ENCODE measurements at places on chromosomes 5 and 9. TPM values are rescaled to one million over a fixed set of nuclear protein-coding genes. Genes with fewer than 3 reads are reported as not detected.

- DNase-seq = no peak
Observed at GRCh38 chr9:83466877-83467276, 71.3 kb downstream of the FRMD3 start.

DNA sequence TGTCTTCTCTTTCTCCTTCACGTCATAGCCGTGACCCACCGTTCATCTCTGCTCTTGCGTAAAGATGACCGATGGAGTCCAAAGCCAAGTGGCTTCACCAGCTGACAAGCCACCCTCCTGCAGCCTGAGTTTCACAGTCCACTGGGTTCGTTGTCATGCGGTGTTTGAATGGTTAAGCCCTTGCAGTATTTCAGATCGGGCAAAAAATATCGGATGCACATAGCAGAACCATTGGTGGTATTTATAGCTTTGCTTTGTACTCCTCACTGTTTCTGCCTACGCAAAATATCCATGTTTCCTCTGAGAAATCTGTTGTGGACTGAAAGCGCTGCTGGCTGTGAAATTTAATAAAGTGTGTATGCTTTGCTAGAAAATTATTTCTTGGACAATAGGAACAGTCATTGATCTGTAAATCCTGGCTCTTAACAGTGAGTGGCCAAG lies 34.5 kb upstream of the NCS1 start:
- no peak for DNase-seq

- DNase-seq = no peak
Observed at GRCh38 chr5:125274938-125275724, 528.7 kb upstream of the ZNF608 start.

DNA sequence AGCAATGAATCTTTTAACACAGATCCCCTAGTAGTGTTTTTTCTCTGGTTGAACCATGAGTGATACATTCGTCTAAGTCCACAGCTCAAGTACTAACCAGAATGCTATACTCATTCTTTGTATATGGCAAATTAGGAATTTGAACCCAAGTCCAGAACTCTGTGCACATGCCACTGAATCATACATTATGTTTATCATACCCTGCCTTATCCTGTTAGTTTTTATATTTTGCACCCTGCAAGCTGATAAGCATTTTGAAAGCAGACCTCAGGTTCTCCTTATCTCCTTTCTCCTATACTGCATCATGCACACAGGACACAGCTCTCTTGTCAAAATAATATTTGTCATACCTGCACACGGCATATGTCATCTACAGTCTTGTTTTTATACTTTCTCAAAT lies 54.6 kb upstream of the ELL2 start:
- DNase-seq = no peak

GRCh38 chr9:2297771-2298170 lies 282.6 kb downstream of the SMARCA2 start:
- no peak for DNase-seq

DNA sequence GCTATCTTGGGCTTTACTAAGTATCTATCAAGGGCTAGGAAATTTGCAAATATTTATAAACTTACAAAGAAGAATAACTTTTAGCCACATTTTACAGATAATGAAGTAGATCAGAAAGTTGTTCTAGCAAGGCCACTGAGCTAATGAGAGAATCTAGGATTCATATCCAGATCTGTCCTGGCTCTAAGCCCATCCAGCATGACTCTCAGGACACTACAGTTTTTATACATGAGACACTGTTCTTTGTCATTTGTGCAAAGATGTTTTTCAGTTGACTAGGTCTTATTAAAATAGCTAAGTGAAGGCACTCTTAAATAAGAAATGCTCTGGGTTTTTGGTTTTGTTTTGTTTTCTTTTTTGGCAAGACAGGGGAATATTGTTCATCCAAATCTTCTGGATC lies 273.1 kb downstream of the GABRB2 start:
- DNase-seq = no peak

- DNase-seq = no peak
Observed at GRCh38 chr9:127020036-127020801, 102.2 kb downstream of the ANGPTL2 start.

GRCh38 chr9:77616191-77616590 lies 31.9 kb downstream of the GNA14 start:
- DNase-seq = no peak

- DNase-seq = no peak
Observed at GRCh38 chr5:155418960-155419579, 405.5 kb downstream of the KIF4B start.

GRCh38 chr5:44365345-44365744 lies 23.9 kb downstream of the FGF10 start:
- DNase-seq = no peak

- DNase-seq = no peak
Observed at GRCh38 chr9:4756420-4756819, 15.4 kb upstream of the AK3 start.

DNA sequence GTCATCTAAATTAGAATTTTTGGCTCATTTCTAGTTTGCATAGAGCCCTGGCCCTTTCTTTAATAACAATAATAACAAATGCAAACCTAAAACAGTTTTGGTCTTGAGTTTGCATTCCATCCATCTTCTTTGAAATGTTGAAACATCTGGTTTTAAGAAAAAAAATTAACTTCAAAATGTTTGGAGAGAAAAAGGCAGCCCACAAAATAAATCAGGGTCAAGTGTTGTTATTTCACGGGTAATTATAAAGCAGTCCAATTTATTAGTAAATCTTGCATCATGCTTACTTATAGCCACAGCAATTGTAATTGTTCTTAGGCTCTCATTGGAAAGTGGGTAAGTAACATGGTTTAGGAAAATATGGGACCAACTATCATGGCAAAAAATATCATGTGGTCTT lies 247.0 kb upstream of the MEF2C start:
- no peak for DNase-seq

DNA sequence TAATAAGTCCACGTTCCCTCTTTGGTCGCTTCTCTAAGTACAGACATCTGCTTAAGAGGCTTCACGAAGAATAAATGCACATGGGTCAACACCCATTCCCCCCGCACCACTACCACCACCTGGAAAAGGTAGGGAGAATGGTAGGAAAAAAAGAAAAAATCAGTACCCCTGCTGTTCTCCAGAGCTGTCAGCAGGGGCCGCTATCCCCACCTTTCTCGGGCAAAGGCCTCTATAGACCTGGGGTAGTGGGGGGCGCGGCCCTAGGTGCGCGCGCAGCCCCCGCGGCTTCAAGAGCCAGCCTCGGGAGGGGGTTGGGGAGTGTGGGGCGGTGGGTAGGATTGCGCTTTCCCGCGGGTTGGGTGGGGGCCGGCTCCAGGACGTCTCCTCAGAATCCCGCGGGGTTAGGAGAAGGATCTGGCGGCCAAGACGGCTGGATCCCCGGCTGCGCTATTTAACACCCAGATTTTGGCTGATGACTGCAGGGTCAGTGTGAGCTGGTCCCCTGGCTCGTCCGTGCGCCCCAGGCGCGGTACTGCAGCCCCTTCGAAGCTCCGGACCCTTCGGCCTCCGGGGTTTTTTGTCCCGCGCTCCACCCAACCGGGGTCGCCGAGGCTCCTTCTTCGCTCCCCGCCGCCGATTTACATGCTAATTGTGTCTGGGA lies 1.6 kb upstream of the SEMA6A start:
- DNase-seq = peak; percentile 80

GRCh38 chr9:86350006-86350760 lies 4.0 kb downstream of the TUT7 start:
- DNase-seq = no peak

DNA sequence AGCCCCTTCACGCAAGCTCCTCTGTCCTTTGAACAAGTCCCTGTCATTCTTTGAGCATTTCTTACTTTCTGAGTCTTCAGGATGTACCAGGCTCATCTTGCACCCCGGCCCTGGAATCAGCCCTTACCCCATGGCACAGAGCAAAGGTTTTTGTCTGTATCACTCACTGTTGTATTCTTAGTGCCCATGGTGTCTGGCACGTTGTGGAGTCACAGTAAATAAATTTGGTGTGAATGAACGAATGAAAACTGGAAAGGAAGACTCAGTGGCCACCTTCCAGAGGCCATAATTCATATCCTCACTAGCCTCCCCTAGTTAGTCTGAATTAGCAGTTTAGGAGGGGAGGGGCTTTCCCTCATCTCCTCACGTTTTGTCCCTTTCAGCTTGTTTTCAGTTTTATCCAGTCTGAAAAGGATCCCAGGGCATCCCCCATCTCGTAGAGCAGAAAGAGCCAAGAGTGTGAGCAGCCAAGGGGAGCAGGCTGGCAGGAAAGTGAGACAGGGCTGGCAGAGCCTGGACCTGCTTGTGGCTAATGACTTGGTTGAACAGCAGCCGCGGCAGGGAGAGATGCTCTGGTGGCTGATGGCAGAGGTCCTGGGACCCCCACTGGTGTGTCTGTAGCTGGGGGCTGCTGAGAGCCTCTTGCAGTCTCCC lies 42.7 kb downstream of the ZNF618 start:
- DNase-seq = no peak

- DNase-seq = peak; percentile 67
Observed at GRCh38 chr5:10307206-10308148, at the start of gene CMBL. CMBL (minus strand) TSS chr5:10307902; CDS start chr5:10290762, 17,140 bp downstream.

DNA sequence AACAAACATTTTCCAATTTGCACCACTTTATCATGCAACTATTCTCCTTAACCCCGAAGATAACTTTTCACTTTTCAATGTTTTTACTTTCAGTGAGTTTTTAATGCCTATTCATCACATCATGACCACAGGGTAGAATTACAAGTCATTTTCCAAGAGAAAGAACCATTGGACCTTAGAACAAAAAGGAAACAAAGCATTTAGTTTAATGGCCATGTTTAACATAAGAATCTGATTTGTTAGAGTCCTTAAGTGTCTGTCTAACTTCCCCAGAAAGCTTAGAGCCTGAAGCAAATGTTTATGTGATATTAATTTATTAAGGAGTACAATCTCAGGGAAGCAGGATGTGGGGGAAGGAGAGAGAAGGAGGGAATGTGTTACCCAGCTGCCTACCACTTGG lies 325.8 kb upstream of the RIOK2 start:
- no peak for DNase-seq

GRCh38 chr9:85502815-85503655 lies 238.7 kb downstream of the AGTPBP1 start:
- no peak for DNase-seq

DNA sequence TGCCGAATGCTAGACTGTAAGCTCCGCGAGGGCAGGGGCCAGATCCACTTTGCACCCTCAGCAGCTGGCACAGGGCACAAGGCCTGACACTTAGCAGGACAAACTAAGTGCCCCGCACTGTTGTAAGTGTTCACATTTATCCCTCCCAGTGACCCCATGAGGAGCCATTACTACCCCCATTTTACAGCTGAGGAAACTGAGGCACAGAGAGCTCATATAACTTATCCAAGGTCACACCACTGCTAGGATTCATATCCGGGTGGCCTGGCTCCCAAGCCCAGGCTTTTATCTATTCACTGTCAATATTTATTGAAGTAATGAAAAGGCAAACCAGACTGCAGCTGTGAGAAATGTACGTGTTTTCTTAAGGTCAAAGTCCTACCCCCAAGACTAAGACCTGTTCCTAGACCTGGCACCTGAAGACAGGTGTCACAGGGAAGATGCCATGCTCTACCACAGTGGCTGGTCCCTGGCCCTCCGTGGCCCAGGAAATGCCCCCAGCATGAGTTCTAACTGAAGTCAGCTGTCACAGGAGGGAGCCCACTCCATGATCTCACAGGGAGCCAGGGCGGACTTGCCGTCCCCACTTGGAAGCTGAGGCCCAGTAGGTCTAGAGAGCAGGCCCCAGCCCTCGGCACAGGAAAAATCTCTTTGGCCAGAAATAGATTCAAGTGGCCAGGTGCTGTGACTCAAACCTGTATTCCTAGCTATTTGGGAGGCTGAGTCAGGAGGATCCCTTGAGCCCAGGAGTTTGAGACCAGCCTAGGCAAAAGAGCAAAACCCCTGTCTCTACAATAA lies 74.7 kb upstream of the IL17B start:
- no peak for DNase-seq

GRCh38 chr9:16139774-16140173 lies 586.9 kb downstream of the CCDC171 start:
- DNase-seq = peak; percentile 31

- DNase-seq = no peak
Observed at GRCh38 chr5:57386958-57387357, 95.7 kb downstream of the ACTBL2 start.

GRCh38 chr5:40198736-40199135 lies 481.0 kb upstream of the PTGER4 start:
- no peak for DNase-seq

GRCh38 chr5:2192496-2192895 lies 309.8 kb upstream of the IRX4 start:
- DNase-seq = no peak

DNA sequence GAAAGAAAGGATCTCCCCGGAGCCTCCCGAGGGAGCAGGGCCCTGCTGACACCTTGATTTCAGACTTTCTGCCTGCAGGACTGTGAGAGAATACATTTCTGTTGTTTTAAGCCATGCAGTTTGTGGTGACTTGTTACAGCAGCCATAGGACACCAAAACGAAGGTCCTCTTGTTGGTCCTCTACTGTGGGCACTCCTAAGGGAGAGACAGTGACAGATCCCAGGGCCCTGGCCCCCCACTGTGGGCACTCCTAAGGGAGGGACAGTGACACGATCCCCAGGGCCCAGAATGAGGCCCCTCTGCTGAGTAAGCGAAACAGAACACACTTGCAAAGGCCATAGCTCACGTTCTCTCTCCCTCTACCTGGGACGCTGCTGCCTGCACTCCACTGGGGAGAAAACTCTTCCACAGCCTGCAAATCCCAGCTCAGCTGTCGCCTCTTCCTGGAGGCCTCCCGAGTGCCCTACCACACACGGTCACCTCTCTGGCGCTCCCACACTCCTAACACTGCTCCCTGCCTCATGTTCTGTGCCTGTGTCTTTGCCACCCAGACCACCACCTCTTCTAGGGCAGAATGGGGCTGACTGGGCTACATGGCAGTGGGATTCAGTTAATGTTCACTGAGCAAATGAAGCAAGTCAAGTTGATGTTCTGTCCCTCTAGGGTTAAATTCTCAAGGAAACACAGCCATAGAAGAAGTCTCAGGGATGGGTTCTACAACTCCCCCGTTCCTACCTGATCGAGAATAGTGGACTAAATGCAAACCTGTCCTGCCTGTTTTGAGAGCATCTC lies 23.8 kb downstream of the ANKS6 start:
- DNase-seq = no peak

GRCh38 chr5:71809446-71809845 lies 90.4 kb downstream of the CARTPT start:
- no peak for DNase-seq

- no peak for DNase-seq
Observed at GRCh38 chr9:72151104-72151503, 1.9 kb downstream of the GDA start.

The RANBP3L gene
- 2.2 TPM for total RNA-seq

The NAIP gene
- total RNA-seq = 17.4 TPM

The RORB gene
- 0.83 TPM for total RNA-seq

The CAMK4 gene
- 3.8 TPM for total RNA-seq

The SPINK6 gene
- total RNA-seq = not detected

The TRUB2 gene
- 29.4 TPM for total RNA-seq

The PLPP6 gene
- 5.0 TPM for total RNA-seq

The SPATA31A5 gene
- not detected for total RNA-seq

The TMEM252 gene
- total RNA-seq = 0.24 TPM

The IFNA2 gene
- total RNA-seq = not detected

The GNAQ gene
- 54.0 TPM for total RNA-seq

The IGFBPL1 gene
- not detected for total RNA-seq

The ADAMTS13 gene
- 2.7 TPM for total RNA-seq

The NEUROG1 gene
- total RNA-seq = not detected

Measured in ovary (tissue), 10 donors.